NCI-H1436 treated with DMSO at 0.1 percent for 48 hours (cell line): ENCODE measurements at places on chromosomes 13 and 19.
A peak's percentile ranks its signal among the peaks of the same experiment; 100 is the strongest.

DNA sequence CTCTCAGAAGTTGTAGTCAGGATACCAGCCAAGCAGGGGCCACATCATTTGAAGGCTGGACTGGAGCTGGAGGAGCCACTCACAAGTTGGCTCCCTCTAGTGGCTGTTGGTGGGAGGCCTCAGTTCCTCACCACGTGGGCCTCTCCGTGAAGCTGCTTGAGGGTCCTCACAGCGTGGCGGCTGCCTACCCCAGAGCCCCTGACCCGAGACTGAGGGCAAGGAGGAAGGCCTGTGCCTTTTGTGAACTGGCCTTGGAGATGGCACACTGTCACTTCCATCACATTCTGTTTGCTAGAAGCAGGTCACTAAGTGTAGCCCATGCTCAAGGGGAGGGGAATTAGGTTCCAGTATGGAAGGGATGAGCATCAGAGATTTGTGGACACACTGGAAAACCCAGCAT, 14.6 kb downstream of the GNA11 start:
- no peak for DNase-seq

DNA sequence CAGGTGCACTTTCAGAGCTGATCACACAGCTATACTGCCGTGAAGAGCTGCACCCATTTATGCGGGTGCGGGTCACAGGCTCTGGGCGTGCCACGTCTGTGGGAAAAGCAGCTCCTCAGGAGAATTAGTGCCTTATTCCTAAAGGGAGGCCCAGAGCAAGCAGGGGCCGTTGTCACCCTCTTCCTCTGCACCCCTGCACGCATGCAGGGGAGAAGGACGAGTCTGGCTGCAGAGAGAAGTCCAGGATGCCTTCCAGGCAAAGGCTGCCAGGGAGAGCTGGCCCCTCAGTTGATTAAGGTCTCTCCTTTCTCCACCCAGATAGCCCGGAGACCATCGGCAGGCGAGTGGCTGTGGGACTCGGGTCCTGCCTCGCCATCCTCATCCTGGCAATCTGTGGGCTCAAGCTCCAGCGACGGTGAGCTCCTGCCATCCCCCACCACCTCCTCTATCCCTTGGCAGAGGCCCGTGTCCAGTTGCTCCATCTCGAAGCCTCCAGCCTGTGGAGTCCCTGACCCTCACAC, 3.1 kb upstream of the FFAR1 start:
- no peak for DNase-seq

GRCh38 chr19:55549500-55550320, 4.4 kb upstream of the SBK3 start:
- DNase-seq, result peak; percentile 32

DNA sequence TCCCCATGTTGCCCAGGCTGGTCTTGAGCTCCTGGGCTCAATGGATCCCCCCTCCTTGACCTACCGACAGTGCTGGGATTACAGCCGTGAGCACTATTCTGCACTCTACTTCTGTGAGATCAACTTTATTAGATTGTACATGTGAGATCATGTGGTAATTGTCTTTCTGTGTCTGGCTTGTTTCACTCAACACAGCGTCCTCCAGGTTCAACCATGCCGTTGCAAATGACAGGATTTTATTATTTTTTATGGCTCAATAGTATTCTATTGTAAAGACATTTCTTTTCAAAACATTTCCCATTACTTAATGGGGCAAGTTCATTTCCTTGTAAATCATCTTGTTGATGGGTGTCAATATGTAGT, 1.5 kb upstream of the OBI1 start:
- DNase-seq, result no peak

DNA sequence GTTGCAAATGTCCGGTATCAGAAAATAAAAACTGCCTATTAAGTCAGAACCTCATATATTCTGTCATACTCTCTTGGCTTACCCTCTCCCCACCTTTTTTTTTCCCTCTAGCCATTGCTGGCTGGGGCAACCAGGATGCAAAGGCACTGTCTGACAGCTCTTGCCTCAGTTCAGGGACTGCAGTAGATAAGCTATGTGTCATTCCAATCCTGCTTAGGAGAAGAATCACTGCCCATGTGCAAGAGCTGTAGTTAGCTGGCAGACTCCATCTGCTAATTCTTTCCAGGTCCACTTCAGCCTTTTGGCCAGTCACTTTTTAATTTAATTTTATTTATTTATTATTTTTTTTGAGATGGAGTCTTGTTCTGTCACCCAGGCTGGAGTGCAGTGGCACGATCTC, 895.6 kb upstream of the SLC10A2 start:
- DNase-seq, result no peak

- DNase-seq, result no peak
Observed at GRCh38 chr19:46902402-46902766, 41.6 kb downstream of the ARHGAP35 start.
